ENCODE measurements at places on chromosomes 11 and 22.

DNA sequence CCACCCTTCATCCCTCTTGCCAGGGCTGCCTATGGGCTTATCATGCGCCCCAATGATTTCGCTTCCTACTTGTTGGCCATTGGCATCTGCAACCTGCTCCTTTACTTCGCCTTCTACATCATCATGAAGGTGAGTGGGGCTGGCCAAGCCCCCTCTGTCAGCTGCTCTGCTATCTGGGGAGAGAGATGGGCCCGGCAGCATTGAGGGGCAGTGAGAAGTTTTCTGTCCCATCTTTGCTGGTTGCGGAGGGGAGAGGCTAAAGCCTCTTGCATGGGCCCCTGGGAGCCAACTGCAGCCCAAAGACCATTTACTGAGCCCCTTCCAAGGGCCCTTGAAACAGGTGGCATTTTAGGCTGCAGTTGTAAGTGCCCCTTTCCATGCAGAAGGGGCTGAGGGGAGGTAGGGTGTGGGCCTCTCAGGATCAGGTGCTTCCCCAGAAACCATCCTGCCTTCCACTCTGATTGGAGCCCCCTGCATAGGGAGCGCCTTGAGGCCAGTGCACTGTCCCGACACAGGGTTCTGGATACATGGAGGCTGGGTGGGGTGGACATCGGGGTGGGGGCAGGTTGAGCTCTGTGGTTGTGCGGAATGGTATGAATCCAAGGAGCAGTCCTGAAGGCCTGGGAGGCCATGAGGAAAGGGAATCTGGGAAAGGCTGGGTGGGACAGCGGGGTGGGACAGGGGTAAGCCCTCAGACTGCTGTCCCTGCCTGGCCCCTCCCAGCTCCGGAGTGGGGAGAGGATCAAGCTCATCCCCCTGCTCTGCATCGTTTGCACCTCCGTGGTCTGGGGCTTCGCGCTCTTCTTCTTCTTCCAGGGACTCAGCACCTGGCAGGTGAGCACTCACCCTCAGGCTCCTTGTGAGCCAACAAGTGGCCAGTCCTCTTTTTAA is 5.8 kb upstream of the TAGLN start:
- no peak for DNase-seq

GRCh38 chr11:7905549-7905948 is 25.5 kb downstream of the OR10A6 start:
- DNase-seq: no peak

DNA sequence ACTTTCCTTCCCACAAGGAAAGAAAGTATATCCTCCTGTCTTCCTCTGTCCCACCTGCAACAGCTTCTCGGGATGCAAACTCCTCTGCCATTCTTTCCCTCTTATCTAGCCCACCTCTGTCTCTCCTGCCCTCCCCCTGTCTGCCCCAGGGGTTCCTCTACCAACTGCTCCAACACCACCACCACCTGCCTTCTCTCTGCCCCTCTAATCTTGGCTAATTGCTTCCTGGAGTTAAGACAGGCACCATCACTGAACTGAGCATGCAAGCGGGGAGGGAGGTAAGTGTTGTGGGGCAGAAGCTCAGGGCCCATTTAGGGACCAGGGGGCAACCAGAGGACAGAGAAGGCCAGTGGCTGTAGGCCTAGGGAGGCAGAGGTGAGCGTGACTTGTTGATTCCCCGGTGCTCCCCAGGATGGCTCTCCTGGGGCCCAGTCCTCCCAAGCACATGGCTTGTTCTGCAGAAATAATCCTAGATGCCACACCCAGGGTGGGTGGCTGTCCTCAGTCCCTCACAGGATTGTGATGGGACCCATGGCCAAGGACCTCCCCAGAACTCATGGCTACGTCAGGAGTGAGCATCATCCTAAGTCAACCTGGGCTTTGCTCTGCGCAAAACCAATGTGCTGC is 111.1 kb downstream of the TP53I11 start:
- DNase-seq: no peak

- no peak for DNase-seq
These were observed 1.8 kb downstream of the SCUBE2 start for GRCh38 chr11:9089636-9090035.

DNA sequence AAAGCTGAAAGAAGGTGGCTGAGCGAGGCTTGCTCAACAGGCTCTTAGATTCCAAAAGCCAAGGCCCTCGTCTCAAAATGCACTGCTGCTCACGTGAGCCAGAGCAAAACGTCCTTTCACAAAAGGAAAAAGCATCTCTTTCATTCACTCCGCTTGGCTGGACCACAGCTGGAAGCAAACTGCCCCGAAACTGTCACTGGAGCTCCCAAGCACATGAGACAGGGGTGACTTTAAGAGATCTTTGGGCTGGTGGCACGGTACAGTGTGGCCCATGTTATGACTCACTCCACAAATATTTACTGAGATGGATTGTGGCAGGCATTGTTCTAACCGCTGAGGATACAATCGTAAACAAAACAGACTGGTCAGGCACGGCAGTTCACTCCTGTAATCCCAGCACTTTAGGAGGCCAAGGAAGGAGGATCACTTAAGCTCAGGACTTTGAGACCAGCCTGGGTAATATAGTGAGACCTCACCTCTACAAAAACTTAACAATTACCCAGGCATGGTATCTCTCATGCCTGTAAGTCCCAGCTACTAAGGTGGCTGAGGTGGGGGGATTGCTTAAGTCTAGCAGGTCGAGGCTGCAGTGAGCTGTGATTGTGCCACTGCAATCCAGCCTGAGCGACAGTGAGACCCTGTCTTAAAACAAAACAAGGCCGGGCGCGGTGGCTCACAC is 3.6 kb downstream of the PLA2G6 start:
- DNase-seq: no peak

- DNase-seq: no peak
These were observed 2.2 kb downstream of the MLC1 start for GRCh38 chr22:50082961-50083461.

DNA sequence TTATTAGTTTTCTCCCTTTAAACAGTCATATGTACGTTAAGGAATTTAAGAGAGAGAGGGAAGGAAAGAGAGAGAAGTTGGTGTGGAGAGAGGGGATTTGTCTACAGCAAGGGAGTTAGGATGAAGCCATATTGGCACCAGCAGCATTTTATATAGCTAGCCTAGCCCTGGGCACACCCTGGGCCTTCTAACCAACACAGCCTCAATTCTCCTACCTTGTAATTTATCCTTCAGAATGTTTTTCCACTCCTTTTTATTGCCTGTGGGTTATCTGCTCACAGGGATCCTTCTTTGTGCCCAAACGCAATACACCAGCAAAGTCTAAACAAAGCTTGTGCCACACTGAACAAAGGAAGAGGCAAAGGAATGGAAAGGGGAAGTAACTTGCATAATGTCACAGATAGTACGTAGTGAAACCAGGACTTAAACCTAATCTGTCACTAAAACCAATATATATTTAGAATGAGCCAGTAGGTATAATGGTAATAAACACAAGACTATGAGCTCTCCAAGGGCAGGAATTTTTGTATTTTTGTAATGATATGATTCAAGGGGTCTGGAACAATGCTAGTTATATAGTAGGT is 613.8 kb upstream of the TENM4 start:
- no peak for DNase-seq

- DNase-seq: no peak
These were observed 279.4 kb downstream of the FAT3 start for GRCh38 chr11:92504004-92504403.

DNA sequence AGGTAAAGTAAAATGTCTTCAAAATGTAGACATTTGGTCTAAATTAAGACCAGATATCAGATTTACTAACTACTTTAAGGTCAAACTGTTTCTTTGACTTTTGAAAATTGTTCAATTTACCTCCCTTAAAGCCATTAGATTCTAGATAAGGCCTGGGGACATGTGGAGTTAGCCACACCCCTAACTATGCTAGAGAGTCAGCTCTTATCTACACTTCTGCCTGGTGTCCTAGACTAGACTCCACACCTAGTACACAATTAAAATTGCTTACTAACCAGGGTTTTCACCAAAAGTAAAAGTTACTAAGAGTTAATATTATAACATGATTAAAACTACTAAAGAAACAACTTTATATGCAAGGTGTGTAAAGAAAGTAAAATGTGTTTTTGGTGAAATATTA is 43.6 kb upstream of the DBX1 start:
- no peak for DNase-seq

DNA sequence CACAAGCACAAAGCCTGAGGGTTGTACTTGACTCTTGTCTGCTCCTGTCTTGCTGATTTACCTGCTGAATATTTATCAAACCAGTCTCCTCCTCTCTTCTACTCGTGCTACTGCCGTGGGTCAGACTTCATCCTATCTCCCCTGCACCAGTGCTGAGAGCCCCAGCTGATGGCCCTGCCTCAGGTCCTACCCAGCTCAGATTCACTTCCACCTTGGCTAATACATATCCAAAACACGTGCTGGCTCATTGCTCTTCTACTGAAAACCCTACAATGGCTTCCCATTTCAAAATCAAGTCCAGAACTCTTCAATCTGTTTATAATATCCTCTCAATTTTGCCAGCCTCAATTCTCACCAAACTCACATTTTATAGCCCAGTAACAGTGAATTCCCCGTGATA is 48.3 kb downstream of the RAB30 start:
- no peak for DNase-seq

DNA sequence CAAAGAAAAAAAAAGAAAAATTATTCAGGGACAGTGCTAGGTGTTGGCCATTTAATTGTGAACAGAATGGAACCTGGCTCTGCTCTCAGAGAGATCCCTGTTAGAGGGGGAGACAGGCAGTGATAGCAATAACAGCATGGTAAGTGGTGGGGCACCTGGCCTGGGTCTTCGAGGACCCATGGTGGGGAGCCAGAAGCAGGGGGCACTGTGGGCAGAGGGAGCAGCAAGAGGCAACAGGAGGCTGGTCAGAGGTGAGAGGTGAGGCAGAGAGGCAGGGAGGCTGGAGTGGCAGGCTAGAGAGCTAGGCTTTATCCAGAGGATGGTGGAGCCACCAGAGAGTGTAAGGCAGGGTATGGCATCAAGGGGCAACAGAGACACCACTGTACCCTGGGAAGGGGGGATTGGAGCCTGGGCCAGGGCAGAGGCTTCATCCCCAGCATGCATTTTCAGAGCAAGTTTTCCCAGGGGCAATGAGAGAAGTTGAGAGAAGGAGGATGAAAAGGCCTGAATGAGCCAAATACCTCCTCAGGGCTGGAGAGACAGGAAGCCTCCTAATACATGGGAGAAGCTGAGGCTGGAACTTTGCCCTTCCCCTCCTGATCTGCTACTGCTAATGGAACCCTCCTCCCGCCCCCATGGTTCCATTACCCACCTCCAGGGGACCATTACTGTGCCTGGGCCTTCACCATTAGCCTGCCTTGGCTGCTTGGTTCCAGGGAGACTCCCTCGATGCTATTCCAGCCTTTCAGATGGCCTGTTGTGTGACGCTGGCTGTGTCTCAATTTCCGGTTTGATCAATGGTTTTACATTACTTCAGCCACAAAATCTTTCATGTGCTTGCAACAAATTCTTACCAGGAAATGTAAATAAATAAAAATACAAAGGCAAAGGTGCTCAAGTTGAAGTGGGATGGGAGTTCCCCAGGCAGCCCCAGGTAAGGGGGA is 2.6 kb upstream of the P2RY2 start:
- no peak for DNase-seq

GRCh38 chr11:111938687-111939160 is 1.6 kb downstream of the DIXDC1 start:
- DNase-seq: no peak

GRCh38 chr11:134572741-134573675 is 161.0 kb upstream of the B3GAT1 start:
- no peak for DNase-seq

- DNase-seq: no peak
These were observed 1077.3 kb downstream of the OPCML start for GRCh38 chr11:132455044-132455443.

DNA sequence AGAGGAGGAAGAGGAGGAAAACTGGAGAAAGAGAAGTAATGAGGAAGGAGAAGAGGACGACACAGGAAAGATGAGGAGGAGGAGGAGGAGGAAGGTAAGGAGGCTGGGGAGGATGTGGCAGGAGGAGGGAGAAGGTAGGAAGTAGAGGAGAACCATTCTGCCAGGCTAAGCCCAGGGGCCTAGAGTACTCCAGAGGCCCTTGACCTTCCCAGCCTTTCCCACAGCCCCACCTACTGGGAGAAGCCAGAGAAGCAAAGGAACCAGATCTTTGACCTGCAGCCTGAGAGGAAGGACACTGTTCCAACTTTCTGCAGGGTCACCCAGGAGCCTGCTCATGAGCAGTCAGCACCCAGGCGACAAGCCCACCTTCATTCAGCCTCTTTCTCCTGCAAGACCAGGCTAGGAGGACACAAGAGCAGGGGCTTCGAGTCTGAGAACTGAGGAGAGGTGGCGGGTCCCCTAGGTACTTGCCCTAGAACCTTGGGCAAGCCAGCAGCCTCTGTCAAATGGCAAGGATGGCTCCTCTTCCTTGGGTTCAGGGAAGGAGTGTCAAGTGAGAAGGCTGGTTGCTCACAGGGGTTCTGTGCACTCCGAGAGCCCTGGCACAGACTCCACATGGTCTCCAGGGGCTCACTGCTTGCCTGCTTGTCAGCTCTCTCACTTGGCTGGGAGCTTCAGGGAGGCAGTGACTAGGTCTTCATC is 27.9 kb upstream of the OAF start:
- no peak for DNase-seq

DNA sequence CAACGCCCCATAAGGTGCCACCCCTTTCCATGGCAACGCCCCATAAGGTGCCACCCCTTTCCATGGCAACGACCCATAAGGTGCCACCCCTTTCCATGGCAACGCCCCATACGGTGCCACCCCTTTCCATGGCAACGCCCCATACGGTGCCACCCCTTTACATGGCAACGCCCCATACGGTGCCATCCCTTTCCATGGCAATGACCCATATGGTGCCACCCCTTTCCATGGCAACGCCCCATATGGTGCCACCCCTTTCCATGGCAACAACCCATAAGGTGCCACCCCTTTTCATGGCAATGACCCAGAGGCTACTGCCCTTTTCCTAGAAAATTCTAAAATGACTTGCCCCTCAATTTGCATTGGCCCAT is 72.1 kb downstream of the BRD1 start:
- no peak for DNase-seq

DNA sequence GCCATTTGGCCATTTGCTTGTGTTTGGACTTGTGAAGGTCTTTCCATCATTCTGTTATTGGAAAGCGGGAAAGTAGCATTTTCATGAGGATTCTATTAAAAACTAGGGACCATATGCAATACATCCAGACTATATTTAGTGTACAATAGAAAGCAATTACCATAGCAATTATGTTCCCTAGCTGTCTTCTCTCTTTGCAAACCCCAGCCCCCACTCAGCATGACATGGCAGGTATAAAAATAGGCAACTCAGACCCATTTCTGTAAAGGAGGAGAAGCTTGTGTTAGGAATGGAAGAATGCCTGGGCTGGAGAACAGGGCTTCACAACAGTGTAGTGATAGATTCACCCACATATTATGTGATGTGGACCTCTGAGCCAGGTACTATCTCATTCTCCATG is 12.4 kb downstream of the OR51B6 start:
- DNase-seq: no peak

DNA sequence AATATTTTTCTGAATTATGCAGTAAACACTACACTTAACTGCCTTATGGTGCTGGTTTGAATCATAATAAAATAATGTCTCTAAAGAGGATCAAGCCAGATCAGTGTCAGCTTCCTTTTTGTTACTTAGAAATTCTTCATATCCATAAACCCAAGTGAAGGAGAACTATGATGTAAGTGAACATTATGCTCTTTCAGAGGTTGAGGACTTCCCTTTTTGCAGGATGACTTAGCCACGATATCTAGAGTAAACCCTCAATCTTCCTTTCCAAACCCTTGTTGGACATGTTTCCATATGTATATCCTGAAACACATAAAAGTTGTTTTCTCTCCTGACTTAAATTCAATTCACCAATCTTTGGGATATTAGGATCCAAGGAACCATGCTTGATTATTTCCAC is 19.1 kb downstream of the OR8D1 start:
- DNase-seq: no peak

GRCh38 chr11:2198621-2199365 is 27.2 kb upstream of the TH start:
- DNase-seq: no peak

Data from stimulated activated CD4-positive, alpha-beta T cell treated with anti-CD3 and anti-CD28 coated beads, Interleukin-15, amount 100 ng/mL, for 1 hour (primary cell).